ENCODE measurements at places on chromosomes 7 and 10.

GRCh38 chr7:143360788-143361551 lies 1.5 kb downstream of the FAM131B start:
- no peak for DNase-seq

DNA sequence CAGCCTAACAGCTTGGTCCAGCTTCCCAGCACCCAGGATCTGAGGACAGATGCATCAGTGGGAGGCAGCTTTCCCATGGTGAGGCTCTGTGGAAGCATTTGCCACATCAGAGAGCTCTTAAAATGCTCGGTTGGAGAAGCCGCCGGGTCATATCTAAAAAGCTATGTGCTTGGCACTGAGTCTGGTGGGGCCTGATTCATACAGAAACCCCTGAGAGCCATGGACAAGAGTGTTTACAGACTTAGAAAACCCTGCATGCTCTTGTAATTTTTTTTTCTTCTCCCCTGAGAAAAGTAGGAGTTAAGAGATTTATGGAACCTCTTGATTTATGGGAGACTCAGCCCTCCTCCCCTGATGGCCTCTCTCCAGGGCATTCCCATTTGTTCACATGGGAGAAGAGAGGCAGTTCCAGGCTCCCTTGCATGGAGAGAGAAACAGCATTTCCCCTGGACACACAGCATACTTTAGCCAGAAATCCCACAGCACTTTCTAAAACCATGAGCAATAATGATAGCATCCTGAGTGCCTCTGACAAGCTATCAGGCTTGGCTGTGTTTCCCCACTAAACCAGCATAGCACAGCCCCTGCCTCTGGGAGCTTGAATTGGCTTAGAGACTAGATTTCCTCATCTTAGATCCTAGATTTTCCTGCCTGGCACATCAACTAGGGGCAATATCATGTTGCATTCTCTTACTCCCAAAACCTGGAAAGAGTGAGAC lies 322.1 kb upstream of the AUTS2 start:
- DNase-seq, result peak; percentile 39

DNA sequence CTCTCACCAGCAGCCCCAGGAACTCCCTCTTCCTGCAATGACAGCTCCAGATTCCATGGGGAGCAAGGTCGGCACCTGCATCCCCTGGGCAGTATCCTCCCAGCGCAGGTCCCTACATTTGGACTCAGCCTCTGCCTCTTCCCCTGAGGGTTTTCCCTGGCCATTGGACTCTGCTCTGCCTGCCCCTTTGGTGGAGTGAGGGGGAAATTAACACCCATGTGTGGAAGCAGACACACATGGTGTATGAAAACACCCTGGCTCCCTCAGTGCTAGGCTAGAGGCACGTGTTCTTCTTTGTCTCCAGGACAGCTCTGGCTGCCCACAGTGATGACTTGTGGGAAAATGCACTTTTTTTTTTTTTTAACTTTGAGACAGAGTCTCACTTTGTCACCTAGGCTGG lies 8.4 kb downstream of the PRF1 start:
- no peak for DNase-seq

DNA sequence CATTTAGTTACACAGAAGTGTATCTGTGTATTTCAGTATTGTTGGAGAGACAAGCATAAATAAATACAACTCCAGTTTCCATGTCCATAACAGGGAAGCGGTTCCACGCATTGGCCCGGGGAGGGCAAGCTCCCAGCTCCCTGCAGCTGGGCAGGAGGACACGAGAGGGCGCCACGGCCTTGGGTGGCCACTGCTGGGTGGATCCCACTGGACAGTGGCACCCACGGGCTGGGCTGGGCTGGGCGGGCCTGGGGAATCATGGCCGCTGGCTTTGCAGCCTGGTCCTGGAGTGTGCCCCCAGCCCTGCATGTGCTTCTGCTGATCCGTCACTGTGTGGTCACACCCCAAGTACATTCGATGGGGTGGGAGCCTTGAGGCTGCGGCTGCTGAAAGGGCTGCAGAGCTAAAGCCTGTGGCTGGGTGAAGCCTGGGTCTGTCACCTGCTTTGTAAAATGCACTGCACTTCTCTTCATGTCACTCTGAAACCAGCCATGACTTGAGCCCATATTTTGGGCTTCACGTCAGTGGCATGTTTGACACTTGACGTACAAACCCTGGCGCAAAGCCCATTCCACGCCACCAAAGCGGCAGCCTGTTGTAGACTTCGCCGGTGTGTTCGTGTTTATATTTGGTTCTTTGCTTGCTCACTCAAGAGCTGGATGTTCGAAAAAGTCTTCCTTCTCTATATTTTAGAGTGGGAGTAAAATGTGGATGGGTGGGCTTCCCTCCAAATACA lies 27.5 kb downstream of the LRRC27 start:
- no peak for DNase-seq
